ENCODE measurements at places on chromosomes 7 and 10. TPM values are rescaled to one million over a fixed set of nuclear protein-coding genes. Genes with fewer than 3 reads are reported as not detected.

GRCh38 chr10:87507879-87508483, 3.3 kb downstream of the MINPP1 start:
- no peak for DNase-seq

- DNase-seq: no peak
Observed at GRCh38 chr7:75854233-75854632, 24.6 kb upstream of the RHBDD2 start.

- DNase-seq: no peak
Observed at GRCh38 chr10:71150796-71151195, 61.6 kb upstream of the UNC5B start.

DNA sequence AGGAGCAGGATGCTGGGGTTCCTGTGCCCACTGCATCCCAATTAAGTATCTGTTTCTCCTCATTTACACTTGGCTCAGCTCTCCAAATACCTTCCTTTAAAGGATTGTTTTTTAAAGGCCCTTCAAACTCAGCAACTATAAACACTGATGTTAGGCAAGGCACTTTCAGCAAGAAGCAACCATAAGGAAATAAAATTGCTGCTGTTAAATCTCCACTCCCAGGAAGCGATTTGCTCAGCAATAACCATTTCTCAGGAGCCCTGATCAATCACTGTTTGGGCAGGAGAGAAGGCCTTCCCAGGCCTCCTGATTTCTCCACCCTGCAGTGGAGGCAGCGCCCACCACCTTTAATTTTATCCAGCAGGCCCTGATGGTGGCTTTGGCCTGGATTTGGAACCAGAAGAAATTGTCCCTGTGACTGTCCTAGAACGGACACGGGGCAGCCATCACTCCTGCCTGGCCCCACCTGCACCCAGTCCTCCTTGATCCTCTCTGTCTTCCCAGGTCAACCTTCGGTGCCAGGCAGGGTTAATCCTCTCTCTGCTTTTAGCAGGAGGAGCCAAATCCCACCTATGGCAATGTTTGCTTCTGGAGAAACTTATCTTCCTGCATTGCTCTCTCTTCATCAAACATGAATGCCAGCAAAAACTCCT, 199.8 kb downstream of the PLXNA4 start:
- DNase-seq: no peak

GRCh38 chr7:143936087-143937009, 1.3 kb downstream of the OR2F2 start:
- no peak for DNase-seq

DNA sequence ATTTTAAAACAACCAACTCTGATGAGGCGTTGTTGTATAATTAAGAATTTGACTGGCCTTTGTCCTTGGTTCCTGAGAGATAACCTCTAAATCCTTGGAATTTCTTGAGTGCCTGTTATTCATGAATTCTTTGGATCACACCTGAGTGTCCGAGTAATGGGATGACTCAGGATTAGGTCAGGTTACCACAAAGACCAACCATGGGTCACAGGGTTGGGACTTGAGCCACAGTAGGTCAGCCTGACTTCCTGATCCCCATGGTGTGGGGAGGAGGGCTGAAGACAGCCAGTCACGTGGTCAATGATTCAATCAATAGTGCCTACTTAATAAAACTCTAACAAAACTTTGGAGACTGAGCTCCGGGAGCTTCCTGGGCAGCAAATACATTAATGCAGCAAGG, 192.5 kb downstream of the GFRA1 start:
- DNase-seq: no peak

GRCh38 chr7:47069385-47070076, 512.4 kb downstream of the TNS3 start:
- DNase-seq: peak; percentile 81

DNA sequence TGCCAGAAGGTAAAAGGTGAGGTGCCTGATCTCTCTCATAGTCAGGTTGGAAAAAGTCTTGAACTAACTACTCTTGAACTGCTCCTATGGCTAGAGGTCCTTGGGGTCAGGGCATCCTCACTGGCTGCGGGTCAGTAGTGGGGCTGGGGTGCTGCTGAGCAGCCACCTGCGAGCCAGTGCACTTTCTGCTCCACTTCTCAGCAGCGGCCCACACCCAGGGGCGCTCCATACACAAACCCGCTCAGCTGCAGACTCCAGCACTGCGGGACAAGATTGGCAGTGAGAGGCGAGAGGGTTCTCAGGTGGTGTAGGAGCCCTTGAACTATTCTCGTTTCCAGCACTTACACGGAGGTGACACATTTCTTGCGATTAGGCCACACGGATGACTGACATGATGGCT, 6.0 kb downstream of the ABCA13 start:
- no peak for DNase-seq

- no peak for DNase-seq
Observed at GRCh38 chr7:116552602-116553001, 27.8 kb downstream of the CAV1 start.

GRCh38 chr7:27123007-27123476, 7.5 kb downstream of the HOXA4 start:
- DNase-seq: no peak

GRCh38 chr7:23471106-23471859, 992 bp upstream of the IGF2BP3 start:
- no peak for DNase-seq

- DNase-seq: no peak
Observed at GRCh38 chr7:108094346-108094745, 35.8 kb downstream of the LAMB4 start.

- DNase-seq: no peak
Observed at GRCh38 chr10:50508315-50509051, 115.3 kb downstream of the SGMS1 start.

GRCh38 chr7:143979359-143979758, 20.8 kb upstream of the OR6B1 start:
- DNase-seq: no peak

GRCh38 chr10:34646331-34646730, 168.8 kb downstream of the PARD3 start:
- DNase-seq: no peak

GRCh38 chr7:30977222-30977621, 13.5 kb downstream of the GHRHR start:
- DNase-seq: no peak

DNA sequence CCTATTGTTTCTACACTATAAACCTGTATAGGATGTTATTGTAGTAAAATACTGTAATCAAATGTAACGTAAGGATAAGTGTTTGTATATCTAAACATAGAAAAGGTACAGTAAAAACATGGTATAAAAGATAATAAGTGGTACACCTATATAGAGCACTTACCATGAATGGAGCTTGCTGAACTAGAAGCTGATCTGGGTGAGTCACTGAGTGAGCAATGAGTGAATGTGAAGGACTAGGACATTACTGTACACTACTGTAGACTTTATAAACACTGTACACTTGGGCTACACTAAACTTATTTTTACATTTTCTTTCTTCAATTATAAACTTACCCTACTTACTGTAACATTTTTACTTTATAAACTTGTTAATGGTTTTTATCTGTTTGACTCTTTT, 732.9 kb upstream of the LRRN3 start:
- no peak for DNase-seq

DNA sequence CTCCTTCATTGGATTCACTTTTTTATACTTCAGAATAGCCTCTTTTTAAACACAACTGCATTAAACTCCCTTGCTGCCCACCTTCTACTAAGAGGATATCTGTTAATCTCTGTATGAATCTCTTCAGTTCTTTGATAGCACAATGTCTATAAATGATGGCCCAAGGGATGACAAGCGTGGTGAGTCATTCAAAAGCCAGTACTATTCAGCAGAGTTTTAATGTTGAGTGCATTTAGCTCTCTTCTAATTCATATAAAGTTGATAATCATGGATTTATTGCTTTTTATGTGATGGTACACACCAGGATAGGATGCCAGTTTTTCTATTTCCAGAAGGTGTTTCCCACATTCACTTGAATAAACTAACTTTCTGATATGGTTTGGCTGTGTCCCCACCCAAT, 57.4 kb upstream of the HECTD2 start:
- DNase-seq: no peak

DNA sequence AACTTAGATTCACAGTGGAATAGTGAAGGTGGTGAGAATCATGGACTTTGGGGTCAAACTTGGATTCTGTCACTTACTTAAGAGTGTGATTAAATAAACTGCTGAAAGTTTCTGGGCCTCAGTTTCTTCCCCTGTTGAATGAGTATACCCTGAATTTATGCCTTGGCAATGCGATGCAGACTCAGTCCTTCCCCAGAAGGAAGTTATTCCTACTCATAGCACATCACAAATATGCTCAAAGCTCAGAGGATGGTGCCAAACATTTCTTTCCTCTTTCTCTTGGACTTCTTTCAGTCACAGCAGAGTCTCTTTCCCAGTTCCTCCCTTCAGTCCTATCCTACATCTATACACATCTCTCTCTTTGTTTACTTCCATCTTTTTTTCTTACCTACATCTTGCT, 45.1 kb downstream of the ASB4 start:
- DNase-seq: no peak

DNA sequence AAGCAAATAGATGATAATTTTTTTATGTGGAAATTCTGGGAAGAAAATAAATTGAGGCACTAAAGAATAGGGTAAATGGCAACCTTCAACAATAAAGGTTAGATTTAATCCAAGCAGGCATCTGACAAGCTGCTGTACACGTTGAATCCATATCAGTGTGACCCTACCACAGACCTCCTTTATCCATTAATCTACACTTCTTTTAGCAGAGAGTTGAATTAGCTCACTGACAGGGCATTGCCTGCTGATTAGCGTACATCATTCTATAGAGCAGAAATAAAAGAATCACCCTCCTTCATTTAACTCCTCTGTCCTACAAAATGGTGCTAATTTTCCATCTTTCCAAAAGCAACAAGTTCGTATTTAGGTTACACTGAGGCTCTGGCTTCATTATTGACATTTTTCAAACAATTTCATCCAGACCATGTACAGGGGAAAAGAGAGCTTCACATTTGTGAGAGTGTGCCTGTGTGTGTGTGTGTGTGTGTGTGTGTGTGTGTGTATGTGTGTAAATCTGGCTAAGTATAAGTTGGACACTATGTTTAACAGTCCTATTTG, 356.0 kb downstream of the TFEC start:
- no peak for DNase-seq

DNA sequence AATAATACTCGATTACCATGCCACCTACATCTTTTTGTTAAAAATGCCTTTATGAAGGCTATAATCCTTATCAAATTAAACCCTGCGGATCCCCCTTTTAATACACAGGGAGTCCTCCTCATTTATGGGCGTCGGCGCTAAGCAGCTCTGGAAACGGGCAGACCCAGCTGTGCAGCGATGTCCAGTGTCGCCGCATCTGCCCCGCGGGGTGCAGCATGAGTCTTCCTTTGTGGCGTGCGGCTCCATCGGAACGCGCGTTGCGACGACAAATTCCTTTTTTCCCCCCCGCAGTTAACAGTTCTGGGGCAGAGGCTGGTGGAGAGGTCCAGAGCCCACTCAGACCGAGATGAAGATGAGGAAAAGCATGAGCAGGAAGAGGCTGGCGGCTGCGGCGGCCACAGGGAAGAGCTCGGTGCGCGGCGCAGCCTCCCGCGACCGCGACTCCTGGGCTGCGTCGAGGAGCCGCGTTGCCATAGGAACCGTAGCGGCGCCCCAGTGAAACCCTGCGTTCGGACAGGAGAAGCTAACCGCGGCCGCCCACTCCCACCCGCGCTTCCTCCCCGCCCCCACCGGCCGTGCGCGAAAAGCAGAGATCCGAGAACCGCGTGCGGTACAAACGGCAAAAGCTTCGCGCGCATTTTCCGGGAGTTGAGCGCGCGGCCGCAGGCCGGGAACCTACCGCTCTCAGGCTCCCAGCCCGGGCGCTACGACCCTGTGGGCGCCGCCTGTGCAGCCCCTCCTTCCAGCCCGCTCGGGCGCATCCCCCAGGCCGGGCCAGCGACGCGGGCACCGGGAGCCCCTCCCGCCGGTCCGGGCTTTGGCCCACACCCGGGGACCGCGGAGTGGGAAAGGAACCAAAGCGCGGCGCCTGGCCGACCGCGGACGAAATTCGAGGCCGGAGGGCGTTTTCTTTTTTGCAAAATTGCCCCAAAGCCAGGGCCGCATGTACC, 130.6 kb downstream of the SPAG6 start:
- DNase-seq: no peak

DNA sequence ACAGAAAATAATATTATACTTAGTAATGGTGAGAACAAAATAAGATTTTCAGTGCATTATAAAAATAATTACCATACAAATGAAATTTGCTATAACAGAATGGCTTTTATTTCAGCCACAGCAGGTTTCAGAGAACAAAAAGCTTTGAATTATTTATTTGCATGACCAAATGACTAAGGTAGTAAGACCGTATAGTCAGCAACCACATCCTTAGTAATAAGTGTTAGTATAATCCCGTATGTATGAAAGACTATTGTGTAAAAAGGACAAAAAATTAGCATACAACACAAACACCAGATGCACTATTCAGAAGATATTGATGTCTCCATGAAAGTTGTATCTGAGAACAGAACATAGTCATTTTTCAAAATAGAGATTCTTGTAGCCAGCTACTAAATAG, 12.2 kb downstream of the PDZD8 start:
- no peak for DNase-seq

The NRCAM gene
- total RNA-seq: 1.7 TPM

The GDF2 gene
- total RNA-seq: not detected

The TEX47 gene
- total RNA-seq: not detected

The COL26A1 gene
- not detected for total RNA-seq

The CCDC7 gene
- 32.1 TPM for total RNA-seq

The ZNF92 gene
- 8.3 TPM for total RNA-seq

The TAS2R16 gene
- not detected for total RNA-seq

The MICU1 gene
- 57.6 TPM for total RNA-seq

The TMEM176A gene
- total RNA-seq: 47.2 TPM

The LLCFC1 gene
- not detected for total RNA-seq

The GRM3 gene
- not detected for total RNA-seq

The OR2A7 gene
- total RNA-seq: 1.4 TPM

The KCND2 gene
- 7.0 TPM for total RNA-seq

The CUBN gene
- 2.3 TPM for total RNA-seq

The GPR26 gene
- total RNA-seq: not detected

Measured in posterior vena cava (tissue), 2 donors.